ENCODE measurements at places on chromosomes 6 and 20.
A peak's percentile ranks its signal among the peaks of the same experiment; 100 is the strongest.

GRCh38 chr6:6674872-6675271 is 86.4 kb downstream of the LY86 start:
- no peak for DNase-seq

GRCh38 chr6:138345565-138346285 is 32.0 kb upstream of the SMIM28 start:
- DNase-seq = no peak

- peak; percentile 39 for DNase-seq
Observed at GRCh38 chr6:87407561-87407900, 241 bp upstream of the CFAP206 start.

GRCh38 chr6:79119217-79119616 is 41.2 kb upstream of the PHIP start:
- DNase-seq = no peak

DNA sequence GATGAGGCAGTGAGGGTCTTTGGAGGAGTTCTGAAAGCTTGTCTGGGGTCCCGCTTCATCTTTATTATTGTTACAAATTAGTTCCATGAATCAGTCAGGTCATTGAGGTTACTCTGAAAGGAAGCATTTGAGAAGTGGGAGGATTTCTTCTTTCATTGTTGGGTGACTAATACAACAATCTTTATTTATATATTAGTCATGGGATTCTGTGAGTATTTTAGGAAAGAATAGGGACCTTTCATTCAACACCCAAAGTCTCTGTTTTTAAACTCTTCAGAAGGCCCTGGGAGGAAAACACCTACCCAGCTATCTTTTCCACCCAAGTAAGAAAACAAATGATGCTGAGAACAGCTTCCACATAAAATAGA is 98.3 kb downstream of the SOD2 start:
- DNase-seq = no peak

- DNase-seq = no peak
Observed at GRCh38 chr20:5680192-5680591, 70.0 kb upstream of the SHLD1 start.

DNA sequence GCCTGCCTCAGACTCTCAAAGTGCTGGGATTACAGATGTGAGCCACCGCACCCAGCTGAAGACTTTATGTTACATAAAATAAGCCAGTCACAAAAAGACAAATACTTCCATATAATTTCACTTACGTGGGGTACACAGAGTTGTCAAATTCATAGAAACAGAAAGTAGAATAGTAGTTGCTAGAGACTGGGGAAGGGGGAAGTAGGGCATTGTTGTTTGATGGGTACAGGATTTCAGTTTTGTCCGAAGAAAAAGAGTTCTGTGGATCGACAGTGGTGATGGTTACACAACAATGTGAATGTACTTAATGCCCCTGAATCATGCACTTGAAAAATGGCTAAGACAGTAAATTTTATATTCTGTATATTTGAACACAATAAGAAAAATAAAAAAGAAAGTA is 41.6 kb upstream of the ANKEF1 start:
- DNase-seq = no peak

GRCh38 chr6:24743265-24743943 is 24.4 kb upstream of the C6orf62 start:
- DNase-seq = no peak

GRCh38 chr6:31878726-31879125 is at the start of gene SLC44A4:
TSS of gene SLC44A4 (minus strand) at chr6:31878997. CDS start at chr6:31878980, 17 bp downstream.
- DNase-seq = no peak

- peak; percentile 59 for DNase-seq
Observed at GRCh38 chr6:42104095-42104803, 38.2 kb downstream of the C6orf132 start.

GRCh38 chr20:36170542-36171215 is 16.1 kb downstream of the EPB41L1 start:
- no peak for DNase-seq

GRCh38 chr6:41440958-41441357 is 105.2 kb upstream of the FOXP4 start:
- DNase-seq = no peak
